ENCODE measurements at places on chromosomes 1 and 21.

DNA sequence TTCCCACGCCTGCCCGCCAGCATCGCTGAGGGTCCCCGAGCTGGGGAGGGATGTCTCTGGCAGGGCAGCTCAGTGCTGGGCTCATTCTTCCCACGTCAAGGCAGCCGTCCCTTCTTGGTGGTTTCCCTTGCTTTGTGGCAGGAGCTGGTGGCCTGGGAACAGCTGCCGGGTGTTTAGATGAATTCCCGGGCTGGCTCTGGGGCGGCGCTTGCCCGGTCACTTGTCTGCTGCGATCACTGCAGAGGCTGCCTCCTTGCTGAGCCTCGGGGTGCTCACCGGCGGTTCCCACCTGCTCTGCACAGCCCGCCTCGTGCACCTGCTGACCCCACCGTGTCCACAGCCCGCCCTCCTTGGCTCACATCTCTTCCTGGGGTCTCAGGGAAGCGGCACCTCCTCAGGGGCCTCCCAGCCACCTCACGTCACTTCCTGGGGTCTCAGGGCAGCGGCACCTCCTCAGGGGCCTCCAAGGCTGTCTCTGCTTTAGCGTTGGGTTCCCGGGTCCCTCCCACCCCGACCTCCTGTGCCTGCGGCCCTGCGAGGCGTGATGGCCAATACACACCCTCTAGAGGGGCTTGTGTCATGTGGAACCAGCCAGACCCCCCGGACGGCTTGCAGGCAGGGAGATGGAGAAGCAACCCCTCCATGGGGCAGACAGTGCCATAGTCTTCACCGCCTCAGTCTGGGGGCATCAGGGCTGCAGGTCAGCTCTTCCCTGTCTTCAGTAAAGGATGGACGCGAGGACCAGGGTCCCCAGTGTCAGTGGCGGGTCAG, 13.5 kb downstream of the COL18A1 start:
- no peak for DNase-seq

DNA sequence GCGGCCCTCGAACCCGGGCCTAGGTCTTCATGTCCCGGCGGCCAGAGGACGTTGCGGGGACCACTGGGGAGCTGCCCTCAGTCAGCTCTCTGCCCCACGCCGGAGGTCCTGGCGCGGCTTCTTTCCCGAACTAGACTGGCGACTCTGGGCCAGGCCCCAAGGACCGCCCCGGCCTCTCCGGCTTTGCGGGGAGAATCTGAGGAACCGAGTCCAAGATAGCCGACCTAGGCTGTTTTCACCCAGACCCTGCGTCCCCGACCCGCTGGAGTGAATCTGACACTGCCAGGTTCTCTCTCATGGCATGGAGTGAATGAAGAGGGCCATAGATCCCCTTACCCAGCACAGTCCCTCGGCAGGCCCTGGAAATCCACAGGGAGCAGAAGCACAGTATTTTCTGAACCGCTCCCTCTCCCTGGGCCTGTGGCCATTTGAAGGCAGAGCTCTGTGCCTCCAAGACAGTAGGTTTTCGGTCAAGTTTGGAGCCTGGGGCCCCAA, 9.9 kb upstream of the BARHL2 start:
- no peak for DNase-seq

DNA sequence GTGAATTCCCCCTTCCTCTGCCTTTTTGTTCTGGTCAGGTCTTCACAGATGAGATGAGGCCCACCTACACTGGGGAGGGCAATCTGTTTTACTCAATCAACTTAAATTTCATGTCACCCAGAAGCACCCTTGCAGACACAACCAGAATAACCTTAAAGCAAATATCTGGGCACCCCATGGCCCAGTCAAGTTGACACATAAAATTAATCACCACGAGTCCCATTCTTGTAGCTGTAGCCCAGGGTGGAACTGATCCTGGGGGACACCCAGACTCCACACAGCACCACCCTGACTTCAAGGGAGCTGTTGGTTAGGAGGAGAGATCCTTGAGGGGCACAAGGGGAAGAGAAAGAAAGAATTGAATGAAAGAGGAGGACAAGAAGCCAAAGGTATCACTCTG, 23.1 kb downstream of the CAPN9 start:
- DNase-seq, result no peak

- no peak for DNase-seq
These were observed 567.6 kb downstream of the MRPL39 start for GRCh38 chr21:25039461-25040380.

DNA sequence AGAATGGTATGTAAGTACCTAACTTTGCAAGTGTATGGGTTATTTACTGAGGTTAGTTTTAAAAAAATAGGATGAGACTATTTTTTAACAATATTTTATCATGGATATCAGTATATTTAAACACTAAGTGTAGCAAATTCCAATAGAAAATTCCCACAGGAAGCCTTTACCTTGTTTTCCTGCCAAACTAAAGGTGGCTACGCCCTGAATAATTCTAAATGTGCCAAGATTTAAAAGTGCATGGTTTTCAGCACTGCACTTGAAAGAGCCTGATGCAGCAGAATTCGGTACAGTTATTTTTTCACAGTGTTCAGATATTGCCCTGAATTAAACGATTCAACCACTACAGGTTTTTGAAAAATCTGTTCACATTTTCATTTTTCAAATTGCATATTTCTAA, 1622.8 kb upstream of the B3GALT2 start:
- DNase-seq, result no peak

- no peak for DNase-seq
These were observed 32.1 kb downstream of the JAK1 start for GRCh38 chr1:64934115-64934877.

GRCh38 chr1:91797164-91797563, 88.8 kb downstream of the TGFBR3 start:
- DNase-seq, result no peak

DNA sequence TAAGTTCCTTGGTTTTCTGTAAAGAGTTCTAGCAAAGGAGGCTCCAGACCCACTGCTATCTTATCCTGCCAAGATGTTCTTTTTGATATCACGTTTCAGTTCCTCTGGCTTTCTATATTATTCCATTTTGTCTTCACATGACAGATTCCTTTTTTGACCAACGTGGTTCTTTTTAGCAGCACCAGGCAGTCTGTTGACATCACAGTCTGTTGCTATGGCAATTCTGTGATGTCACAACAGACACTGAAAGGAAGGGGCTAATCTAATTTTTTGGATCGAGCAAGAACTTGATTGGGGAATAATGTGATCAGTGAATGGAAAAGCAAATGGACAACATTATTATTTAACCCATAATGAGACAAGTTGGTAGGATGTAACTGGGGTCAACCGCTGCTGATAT, 64.5 kb upstream of the GOLT1A start:
- no peak for DNase-seq

DNA sequence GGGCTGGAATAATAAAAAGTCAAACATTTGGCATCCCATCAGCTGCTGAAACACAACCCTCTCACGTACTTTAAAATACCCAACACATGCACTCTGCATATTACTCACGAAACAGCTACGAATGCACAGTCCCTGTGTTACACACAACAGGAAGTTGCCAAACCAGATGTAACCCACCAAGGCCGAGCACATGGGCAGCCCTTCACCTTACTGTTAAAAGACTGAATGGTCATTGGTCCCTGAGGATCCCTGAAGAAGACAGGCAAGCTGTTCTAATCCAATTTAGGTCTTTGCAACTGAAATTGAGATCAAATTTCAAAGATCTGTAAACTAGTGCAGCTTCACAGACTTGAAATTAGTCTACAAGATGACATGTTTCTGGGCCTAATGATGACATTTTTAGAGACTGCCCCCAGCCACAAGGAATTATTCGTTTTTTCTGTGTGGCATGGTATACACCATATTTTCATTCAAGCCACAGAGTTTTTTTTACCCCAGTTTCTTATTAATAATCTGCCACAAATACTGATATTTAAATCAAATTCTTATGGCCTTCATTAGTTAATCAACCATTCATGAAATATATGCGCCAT, 25.6 kb upstream of the IER5 start:
- no peak for DNase-seq

- no peak for DNase-seq
These were observed 40.3 kb downstream of the ZZZ3 start for GRCh38 chr1:77642196-77642595.

DNA sequence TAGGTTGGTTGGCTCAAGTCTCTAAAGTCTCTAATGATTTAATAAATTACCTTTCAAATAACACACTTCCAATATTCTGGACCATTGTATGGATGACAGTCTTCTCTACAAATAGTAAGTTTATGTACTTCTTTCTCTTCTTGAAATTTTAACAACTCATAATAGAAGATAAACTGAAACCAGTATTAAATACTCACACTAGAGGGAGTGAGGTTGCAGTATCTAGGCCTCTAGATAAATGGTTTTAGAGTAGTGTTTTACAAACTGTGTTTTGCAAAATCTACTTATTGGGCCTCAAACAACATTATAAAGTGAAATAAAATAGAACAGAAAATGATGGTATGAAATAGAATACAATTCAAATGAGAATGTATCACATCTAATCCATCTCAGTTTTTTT, 479.9 kb upstream of the BRINP3 start:
- no peak for DNase-seq

GRCh38 chr21:27122686-27123085, 155.8 kb upstream of the ADAMTS5 start:
- no peak for DNase-seq

DNA sequence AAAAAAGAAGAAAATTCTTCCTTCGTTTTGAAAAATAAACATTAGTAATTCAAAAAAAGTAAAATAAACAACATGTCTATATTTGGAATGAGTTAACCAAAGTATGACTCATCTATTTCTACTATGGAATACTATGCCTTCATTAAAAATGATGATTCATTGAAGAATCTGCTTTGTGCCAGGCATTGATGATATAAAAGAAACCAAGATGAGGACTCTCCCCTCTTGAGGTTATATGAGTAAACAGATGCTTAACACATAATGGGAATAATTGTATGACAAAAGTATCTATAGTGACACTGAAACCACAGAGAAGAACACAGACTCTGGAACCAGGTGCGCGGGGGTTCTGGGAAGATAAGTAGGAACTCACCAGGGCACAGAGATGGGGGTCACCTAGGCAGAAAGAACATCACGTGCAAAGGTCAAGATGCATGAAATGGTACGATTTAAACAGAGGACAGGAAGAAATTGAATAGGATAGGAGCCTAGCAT, 18.8 kb downstream of the ELF3 start:
- no peak for DNase-seq

GRCh38 chr1:150807249-150808023, 624 bp downstream of the CTSK start:
- DNase-seq, result no peak
